ENCODE measurements at places on chromosomes 11 and 22.

DNA sequence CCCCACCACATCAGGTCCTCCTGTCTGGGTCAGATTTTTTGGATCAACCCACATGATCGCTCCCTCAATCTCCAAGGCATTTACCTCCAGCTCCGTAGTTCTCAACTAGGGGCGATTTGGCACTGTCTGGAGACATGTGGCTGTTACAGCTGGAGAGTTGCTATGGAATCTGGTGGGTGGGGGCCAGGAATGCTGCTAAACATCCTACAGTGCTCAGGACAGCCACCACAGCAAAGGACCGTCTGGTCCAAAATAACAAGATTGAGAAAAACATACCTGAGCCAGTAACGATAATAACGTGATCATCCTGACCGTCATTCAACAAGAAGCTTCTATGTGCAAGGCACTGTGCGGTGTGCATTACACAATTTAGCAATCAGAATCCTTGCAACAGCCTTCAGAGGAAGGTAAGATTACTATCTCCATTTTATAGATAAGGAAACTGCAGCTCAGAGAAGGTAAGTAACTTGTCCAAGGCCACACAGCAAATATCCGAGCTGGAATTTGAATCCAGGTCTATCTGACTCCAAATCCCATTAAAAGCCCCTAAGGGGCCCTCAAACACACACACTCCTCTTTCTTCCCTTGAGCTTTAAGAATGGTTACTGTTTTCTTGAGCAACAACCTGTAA is 14.3 kb upstream of the CRY2 start:
- peaks cover 6% of the 10 kb centered on the region for H3K36me3 ChIP-seq
- H3K27ac ChIP-seq: no peak overlapping the region
- no peak overlapping the region for H3K4me3 ChIP-seq
- H3K27me3 ChIP-seq: peaks cover 20% of the 10 kb centered on the region
- peaks cover 36% of the 10 kb centered on the region for H3K4me1 ChIP-seq
- no peak for DNase-seq

DNA sequence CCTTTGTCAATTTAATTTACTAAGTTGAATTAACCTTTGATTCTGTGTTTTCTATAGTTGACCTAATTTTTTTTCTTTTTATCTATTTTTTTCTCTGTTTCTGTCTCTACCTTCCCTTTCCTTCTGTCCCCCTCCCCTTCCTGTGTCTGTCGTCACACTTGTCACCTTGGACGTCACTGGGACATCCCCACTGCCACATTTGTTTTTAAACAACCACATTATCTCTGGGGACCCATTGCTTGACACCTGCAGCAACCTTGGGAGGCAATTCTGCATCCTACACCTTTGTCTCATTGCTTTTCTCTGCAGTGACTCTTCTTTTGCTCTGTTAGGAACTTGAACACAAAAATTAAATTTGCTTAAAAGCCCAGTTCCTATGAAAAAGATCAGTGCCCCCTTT is 51.8 kb upstream of the TTC12 start:
- peaks cover 25% of the 10 kb centered on the region for H3K4me1 ChIP-seq
- H3K27me3 ChIP-seq: peaks cover 12% of the 10 kb centered on the region
- no peak overlapping the region for H3K4me3 ChIP-seq
- H3K36me3 ChIP-seq: no peaks in the 10 kb centered on the region
- no peak for DNase-seq

- no peak overlapping the region for H3K27ac ChIP-seq
- H3K4me3 ChIP-seq: no peak overlapping the region
- H3K36me3 ChIP-seq: no peaks in the 10 kb centered on the region
- H3K27me3 ChIP-seq: peaks cover 17% of the 10 kb centered on the region
- no peak for DNase-seq
Observed at GRCh38 chr22:36940676-36941075, 27.2 kb downstream of the CSF2RB start.

DNA sequence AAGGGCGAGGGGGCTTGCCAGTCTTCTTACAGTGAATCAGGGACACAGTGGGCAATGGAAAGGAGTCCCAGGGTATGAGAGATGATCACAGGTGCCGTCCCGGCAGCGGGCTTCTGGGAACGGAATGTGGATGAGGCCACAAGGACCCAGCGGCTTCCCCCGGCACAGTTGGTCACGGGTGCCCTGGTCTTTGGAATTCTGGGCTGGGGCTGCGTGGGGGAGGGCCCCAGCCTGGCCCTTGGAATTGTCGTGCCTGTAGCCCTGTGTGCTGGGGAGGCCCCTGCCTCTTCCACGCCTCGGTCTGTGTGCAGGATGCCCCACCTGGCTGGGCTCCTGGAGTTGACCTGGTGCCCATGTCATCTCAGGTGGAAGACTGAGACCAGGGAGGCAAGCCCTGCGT is 76.6 kb downstream of the FBLN1 start:
- no peak for DNase-seq
- H3K4me1 ChIP-seq: peaks cover 22% of the 10 kb centered on the region
- H3K27me3 ChIP-seq: no peaks in the 10 kb centered on the region
- H3K27ac ChIP-seq: no peak overlapping the region
- no peak overlapping the region for H3K4me3 ChIP-seq

DNA sequence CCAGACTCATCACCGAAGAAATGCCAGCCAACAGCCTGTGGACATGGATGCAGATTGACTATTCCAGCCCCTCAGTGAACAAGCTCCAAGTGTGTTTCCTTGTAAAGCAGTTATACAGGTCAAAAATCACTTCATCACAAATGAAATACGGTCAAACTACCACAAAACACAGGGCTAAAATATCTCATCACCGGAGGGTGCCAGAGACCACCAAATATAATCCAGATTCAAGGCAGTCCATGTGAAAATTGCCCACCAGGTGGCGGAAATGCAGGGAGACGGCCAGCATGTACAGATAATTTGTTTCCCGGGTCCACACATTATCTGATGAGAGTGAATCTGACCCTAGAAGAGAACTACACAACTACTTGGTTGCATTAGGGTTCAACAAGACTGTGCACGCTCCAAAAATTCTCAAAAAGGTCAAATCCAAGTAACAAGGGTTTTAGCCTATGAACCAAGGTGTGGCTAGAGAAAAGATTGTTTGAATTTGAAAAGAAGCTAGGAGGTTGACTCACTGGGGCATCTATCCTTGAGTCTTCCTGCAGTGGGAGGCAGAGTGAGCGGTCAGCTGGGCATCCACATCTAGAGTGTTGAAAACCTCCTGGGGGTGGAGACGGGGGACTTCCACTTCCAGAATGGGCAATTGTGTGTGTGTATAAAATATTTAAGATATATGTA is 71.7 kb downstream of the IGLL5 start:
- no peak overlapping the region for H3K4me3 ChIP-seq
- H3K4me1 ChIP-seq: peaks cover 2% of the 10 kb centered on the region
- H3K27me3 ChIP-seq: peaks cover 48% of the 10 kb centered on the region
- DNase-seq: peak; percentile 78
- H3K36me3 ChIP-seq: no peaks in the 10 kb centered on the region

DNA sequence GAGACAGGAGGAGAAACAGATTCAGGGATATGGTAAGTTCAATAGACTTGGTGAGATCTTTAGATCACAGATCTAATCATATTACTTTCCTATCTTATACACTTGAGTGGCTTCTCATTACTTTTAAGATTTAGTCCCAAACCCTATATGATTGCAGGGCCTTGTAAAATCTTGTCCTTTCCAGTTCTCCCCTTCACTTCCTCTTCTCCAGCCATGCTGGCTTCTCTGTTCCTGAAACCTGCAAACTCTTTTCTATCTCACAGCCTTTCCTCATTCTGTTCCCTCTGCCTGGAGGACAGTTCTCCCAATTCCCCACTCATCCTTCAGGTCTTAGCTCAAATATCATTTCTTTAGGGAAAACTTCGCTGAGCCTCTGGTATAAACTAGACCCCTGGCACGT is 65.9 kb upstream of the BIRC3 start:
- no peaks in the 10 kb centered on the region for H3K27me3 ChIP-seq
- H3K4me1 ChIP-seq: no peaks in the 10 kb centered on the region
- no peak overlapping the region for H3K27ac ChIP-seq
- no peak for DNase-seq

DNA sequence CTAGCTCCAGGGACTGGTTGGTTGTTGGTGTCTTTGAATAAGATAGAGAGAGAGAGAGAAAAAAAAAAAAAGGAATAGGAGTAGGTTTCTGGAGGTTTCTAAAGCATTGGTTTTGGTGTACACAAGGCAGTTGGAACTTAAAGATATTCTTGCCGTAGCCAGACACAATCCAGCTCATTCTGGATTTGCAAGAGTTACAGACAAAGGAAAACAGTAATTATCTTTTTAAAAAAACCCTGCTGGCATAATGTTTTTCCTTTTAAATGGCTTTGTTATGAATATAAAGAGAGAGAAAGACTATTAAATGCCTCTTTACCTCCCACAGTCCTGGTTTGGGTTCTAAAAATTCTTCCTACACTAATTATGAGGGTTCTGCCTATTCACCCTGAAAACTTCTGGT is 120.4 kb upstream of the RAG2 start:
- no peaks in the 10 kb centered on the region for H3K36me3 ChIP-seq
- no peak overlapping the region for H3K4me3 ChIP-seq
- H3K27me3 ChIP-seq: peaks cover 11% of the 10 kb centered on the region
- H3K4me1 ChIP-seq: no peaks in the 10 kb centered on the region
- DNase-seq: no peak

GRCh38 chr22:20591660-20592310 is 84.4 kb downstream of the MED15 start:
- H3K4me1 ChIP-seq: no peaks in the 10 kb centered on the region
- no peak for DNase-seq
- no peak overlapping the region for H3K27ac ChIP-seq
- H3K27me3 ChIP-seq: no peaks in the 10 kb centered on the region
- no peak overlapping the region for H3K4me3 ChIP-seq

- H3K27ac ChIP-seq: no peak overlapping the region
- H3K27me3 ChIP-seq: peaks cover 36% of the 10 kb centered on the region
- no peak overlapping the region for H3K4me3 ChIP-seq
- no peaks in the 10 kb centered on the region for H3K36me3 ChIP-seq
Observed at GRCh38 chr11:75743711-75744563, 24.6 kb upstream of the DGAT2 start.

All from activated CD8-positive, alpha-beta memory T cell treated with anti-CD3 and anti-CD28 coated beads, Interleukin-2, amount 10 ng/mL, durations not matched to agents 7 days and 5 days (primary cell).